ENCODE measurements at places on chromosomes 3 and 15.

GRCh38 chr15:42273900-42274701 lies 868 bp upstream of the TMEM87A start:
- DNase-seq: peak; percentile 60

DNA sequence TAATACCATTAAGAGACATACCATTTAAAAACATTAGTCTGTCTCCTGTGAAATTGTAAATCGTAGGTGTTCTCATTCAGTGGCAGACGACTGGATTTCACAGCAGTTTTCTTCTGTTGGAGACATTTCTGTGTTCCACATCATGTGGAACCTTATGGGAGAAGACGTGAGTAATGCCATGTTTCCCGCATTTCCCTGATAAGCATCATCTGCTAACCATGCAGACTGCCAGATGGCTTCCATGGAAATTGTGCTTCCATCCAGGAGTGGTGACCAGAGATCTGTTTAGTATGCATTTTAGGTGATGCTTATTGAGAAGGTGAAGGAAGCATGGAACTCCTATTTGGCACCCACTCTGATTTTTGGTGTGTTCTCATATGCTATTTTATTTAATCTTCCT lies 28.4 kb upstream of the ST3GAL6 start:
- DNase-seq: no peak

DNA sequence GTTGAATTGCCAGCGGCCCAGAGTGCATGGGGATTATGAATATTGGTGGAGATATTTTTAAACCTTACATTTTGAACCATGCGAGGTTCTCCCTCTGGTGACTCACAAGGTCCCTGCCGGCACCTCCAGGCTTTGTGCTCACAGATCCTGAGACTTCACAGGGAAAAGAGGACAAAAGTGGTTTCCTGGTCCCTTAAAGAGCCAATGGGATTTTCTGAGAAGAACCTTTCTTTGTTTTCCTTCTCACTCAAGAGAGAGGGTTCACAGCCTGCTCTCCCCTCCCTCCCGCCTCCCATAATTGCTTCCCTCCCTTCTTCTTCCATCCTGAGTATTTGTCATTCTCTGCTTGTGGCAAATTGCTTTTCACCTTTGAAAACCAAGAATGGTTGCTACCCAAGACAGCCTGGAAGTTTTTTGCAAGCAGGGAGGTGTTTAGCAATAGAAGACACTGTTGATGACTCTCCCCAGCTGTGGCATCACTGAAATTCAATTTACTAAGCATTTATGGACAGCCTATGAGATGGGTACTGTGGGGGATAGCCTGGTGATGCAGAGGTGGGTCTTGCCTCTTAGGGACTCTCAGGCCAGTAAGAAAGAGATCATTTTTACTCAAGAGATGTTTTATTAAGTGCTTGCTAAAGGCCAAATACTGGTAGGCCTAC lies 76.6 kb downstream of the CPN2 start:
- no peak for DNase-seq

- DNase-seq: no peak
Measured at GRCh38 chr15:42066764-42067415, 27.5 kb downstream of the PLA2G4D start.

DNA sequence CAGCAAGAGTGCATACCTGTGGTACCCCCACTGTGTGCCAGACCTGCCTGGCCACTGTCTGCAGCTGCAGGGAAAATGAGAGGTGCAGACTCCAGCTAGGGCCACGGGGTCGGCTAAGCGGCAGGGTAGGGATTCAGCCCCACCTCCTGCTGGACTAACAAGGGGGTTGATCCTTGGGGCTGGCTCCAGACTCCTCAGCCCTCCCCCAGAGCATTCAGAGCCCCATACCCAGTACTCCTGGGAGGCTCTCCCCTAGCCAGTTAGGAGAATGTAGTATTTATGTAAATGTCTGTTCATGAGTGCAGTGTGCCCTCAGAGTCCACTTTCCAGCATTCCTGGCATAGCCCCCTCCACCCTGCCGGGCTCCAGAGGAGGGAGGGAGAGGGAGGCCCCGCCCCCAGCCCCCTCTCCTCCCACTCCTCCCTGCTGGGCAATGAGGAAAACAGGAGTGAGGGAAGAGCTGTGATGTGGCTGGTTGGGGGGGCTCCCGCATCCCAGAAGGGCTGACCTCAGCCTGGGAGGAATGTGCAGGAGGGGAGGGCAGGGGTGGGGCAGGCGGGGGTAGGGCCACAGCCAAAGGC lies 4.5 kb upstream of the SEMA3B start:
- DNase-seq: peak; percentile 85

- peak; percentile 24 for DNase-seq
Measured at GRCh38 chr3:150410311-150411105, 2.4 kb downstream of the TSC22D2 start.

DNA sequence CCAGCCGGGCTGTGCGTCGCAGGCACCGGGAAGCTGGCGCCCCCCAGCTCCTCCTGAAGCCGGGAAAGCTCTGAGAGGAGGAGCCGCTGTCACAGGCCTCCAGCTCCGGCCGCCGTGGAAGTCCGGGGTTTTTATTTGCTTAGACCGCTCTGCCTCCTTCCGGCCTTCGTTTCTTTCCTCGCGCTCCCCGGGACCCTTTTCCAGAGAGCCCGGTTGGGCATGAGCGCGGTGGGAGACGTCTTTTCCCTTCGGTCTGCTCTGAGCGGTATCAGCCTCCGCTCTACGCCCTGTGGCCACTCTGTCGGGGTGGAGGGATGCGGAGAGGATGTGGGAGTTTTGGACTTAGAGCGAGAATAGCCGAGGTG lies 559 bp downstream of the SENP5 start:
- DNase-seq: peak; percentile 4

DNA sequence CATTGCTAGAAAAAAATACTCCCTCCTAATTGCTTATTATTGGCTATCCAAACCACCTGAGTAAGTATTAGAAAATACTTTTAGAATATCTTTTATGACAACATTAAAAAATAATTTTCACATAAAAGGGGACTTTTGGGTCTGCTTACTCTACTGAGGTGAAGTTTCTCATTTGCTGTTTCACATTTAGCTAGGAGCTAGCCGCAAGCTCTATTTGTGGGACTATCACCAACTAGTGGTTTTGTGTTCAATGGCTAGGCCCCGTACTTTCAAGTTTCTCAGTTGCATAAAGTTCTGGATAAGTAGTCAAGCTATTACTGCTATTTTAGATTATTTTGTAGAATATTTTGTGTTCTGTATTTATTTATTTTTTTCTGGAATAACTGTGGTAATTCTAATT lies 244.2 kb upstream of the SLITRK3 start:
- no peak for DNase-seq

- DNase-seq: no peak
Measured at GRCh38 chr3:63979093-63979885, 44.0 kb downstream of the PSMD6 start.

GRCh38 chr15:52008698-52009434 lies 10.2 kb upstream of the MAPK6 start:
- no peak for DNase-seq

DNA sequence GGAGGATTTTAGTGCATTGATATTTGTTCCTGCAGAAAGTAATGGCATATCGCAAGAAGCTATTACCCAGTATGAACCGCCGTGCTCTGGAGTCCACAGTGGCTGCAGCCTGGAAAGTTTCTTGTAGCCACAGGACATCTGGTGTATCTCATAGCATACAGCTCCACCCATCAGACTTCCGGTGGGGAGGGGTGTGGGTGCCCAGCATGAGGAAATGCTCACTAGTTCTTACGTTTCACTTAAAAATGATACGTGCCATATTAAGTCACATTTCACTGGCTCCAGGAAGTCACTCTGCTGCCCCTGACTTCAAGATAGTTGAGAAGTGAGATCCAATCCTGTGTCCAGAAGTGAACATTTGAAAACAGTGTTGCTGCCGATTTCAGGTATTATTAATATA lies 990.4 kb downstream of the GBE1 start:
- DNase-seq: no peak

DNA sequence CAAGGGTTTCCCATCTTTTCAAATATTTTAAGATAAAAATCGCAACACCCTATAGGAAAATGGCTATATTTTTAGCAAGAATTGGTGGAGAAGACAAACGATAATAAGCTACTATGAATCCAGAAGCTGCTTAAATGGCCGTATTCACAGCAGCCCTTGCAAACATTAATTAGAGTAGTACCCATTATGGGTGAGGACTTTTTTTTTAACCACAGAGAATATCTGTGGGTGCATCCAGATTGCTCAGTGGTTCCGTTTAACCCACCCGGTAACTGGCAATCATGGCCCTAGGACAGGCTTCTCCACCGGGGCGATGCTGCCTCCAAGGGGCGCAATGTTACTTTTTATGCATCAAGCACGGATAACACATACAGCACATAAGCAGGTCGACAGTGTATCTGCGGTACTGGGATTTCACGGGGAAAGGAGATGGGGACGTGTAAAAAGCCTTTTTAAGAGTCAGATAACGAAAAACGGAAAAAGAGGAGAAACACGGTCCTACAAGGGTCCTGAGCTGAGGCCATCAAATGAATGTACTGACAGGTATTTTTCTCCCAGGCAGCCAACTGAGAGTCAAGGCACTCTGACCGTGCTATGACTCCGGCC lies 968 bp upstream of the TMEM266 start:
- DNase-seq: no peak

- no peak for DNase-seq
Measured at GRCh38 chr3:21920421-21920861, 169.4 kb upstream of the ZNF385D start.

GRCh38 chr3:105752791-105753415 lies 115.9 kb downstream of the CBLB start:
- DNase-seq: no peak

GRCh38 chr15:28096411-28096669 lies 2.8 kb downstream of the OCA2 start:
- DNase-seq: no peak

GRCh38 chr3:59189526-59189925 lies 139.7 kb upstream of the CFAP20DC start:
- peak; percentile 10 for DNase-seq

DNA sequence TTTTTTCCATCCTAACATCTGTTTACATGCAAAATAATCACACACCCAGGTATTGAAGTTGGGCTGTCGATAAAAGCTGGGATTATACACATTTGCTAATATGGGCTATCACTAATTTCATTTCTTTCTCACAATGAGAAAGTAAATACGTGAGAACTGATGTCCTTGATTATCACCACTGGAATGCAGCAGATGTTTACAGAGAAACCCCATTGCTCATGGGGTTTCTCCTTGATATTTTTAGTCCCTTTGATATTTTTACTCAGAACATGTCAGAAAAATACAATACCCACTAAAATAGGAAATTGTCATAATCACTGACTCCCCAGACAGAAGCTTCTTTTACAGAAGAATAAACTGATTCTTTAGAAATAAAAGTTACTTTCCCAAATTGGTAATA lies 535.1 kb upstream of the CCDC54 start:
- DNase-seq: no peak

DNA sequence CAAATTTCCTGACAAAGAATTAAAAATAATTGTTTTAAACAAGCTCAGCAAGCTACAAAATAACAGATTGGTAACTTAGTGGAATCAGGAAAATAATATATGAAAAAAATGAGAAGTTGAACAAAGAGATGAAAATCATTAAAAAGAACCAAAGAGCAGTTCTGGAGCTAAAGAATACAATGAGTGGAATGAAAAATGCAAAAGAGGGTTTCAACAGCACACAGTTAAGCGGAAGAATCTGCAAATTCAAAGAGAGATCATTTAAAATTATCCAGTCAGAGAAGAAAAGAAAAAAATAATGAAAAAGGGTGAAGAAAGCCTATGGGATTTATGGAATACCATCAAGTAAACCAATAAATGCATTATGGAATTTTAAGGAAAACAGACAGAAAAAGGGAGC lies 6.2 kb upstream of the GABRR3 start:
- DNase-seq: no peak

- DNase-seq: no peak
Measured at GRCh38 chr3:43432462-43432861, 146.1 kb downstream of the SNRK start.

DNA sequence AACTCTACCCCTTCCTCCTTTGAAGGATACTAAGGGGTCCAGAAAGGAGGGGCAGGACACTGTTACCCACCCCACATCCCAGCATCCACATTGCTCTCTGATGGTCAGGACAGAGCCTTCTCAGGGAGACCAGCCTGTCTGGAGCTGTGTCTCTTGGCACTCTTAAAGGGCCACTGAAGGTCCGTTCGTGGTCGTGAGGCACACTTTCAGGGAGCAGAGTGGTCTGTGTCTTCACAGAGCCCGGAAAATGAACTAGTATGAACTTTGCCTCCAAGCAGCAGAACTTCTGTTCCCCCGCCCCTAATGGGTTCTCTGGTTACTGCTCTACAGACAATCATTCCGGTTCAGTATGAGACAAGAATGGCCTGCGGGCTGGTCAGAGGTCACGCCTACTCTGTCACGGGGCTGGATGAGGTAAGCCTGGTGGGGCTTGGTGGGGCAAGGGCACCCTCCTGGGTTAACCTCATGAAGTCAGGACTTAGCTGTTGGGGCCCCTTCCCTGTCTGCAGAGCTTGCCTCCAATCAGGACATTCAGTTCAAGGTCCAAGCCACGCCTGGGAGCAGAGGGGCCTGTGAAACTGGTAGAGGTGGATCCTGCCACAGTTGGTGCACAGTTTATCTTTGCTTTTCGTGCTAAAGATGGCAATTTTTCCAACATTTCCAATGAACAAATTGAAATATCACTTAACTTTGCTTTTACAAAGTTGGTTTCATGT lies 33.2 kb downstream of the CAPN3 start:
- DNase-seq: peak; percentile 71

DNA sequence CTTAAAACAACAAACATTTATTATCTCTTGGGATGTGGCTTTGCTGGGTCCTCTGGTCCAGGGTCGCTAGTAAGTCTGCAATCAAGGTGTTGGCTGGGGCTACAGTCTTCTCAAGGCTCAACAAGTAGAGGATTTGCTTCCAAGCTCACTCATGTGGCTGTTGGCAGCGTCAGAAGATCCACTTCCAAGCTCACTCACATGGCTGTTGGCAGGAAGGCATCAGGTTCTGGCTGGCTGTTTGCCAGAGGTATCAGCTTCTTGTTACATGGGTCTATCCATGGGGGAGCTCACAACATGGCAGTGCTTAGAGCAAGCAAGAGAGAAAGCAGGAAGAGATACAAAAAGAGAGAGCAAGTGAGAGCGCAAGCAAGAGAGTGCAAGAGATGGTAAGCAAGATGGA lies 15.0 kb upstream of the BNC1 start:
- no peak for DNase-seq

DNA sequence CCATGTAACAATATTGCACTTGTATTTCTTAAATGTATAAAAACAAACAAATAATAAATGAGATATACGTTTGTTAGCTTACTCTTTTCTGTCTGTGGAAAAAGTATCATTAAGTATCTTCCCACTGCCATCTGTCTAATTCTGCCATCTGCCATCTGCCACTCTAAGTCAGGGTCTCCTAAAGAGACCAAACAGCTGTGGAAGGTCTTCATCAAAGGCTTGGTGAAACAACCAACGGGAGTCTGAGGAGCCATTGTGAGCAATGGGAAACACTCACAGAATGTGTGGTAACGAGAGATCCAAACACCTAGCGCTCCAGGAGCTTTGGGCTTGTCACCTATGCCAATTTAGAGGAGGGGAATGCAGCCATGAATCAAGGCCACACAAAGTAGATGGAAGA lies 28.7 kb upstream of the PFN2 start:
- no peak for DNase-seq

- peak; percentile 16 for DNase-seq
Measured at GRCh38 chr3:14329116-14329830, 73.1 kb upstream of the SLC6A6 start.

- DNase-seq: no peak
Measured at GRCh38 chr15:70385711-70386110, 288.0 kb upstream of the TLE3 start.

GRCh38 chr3:115698851-115699591 lies 75.7 kb downstream of the GAP43 start:
- no peak for DNase-seq

All from LoVo (cell line).